Stimulated activated CD4-positive, alpha-beta T cell treated with anti-CD3 and anti-CD28 coated beads, TNF-alpha, amount 100 ng/mL, for 48 hours (primary cell): ENCODE measurements at places on chromosomes 4 and X.

DNA sequence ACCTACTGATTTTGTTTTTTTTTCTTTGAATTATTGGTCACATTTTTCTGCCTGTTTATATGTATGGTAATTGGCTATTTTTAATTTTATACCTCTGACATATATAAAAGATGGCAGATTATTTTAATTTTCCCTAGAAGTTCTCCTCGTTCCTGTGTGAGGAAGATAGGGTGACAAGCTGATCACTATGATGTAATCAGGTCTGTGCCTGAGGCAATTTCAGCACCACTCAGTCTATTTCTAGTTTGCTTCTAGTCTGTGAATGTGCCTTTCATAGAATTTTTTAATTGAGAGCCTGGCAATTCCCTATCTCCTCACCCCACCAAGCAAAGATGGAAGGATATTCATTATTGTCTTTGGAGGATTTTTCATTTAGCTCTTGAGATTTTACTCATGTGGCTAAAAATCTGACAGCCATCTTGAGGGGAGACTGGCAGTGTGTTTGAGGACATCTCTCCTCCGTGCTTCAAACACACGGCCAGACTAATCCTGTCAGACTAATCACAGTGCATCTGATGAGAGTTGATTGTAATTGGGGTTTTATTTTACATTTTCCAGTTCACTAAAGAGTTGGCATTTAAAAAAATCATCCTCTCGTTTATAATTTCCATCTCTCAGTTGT lies 500.3 kb downstream of the TRIML1 start:
- no peak for DNase-seq

- no peak for DNase-seq
Measured at GRCh38 chr4:14018191-14018853, 390.8 kb upstream of the BOD1L1 start.

DNA sequence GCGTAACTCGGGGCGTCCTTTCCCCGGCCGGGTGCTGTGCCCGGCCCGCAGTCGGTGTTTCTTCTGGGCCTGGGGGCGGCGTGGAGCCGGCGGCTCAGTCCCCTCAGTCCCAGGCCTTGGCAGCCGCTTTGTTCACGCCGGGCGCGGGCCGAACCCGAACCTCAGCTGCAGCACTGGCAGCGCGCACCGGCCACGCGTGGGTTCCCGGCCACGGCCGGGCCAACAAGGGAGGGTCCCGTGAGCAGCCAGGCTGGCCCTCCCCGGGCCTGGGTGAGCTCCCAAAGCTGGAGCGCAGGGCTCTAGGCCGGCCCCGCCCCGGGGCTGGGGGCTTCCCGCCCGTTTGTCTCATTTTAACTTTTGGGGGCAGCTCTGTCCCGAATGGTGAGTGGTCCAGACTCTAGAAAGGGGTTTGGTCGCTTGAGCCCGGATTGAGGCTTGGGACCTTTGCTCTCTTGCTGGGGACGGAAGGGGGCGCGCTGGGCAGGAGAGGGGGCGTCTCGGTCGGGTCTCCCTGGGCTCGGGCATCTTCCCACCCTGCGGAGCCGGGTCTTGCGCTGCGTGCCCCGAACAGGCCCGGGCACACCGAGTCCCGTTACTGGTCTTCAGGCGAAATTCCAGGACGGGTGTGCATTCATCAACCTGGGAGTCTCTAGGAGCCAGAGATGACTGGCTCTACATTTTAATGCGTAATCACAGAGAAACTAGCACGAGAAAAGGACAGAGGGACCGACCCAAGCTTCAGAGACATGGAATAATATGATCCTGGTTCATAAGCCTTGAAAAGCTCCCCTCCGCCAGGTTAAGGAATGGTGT lies 177.1 kb downstream of the CBR4 start:
- DNase-seq = no peak

DNA sequence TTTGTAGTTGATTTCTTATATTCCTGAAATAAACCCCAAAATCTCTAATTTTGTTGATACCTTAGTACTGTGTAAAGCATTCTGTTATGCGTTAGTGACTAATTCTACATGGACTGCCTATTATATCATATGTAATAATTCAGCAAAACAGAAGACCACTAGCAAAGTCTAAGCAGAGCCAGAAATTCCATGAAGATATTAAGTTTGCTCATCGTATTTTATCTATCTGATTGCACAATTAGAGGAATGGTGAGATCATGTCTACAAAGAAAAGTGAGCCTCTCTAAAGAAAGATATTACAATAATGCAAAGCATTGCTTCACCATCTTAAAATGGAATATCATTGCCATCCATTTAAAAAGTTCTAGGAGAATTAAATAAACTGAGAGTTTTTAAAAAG lies 374.6 kb upstream of the SLC7A11 start:
- no peak for DNase-seq
